ENCODE measurements at places on chromosomes 16 and 17. TPM values are rescaled to one million over a fixed set of nuclear protein-coding genes. Genes with fewer than 3 reads are reported as not detected.

TIGD7 gene
- total RNA-seq = 1.1 TPM

TMIGD1 gene
- not detected for total RNA-seq

NHLRC4 gene
- total RNA-seq = 0.12 TPM

CRYM gene
- total RNA-seq = 5.1 TPM

KAT2A gene
- total RNA-seq = 20.8 TPM

ITGB4 gene
- 134 TPM for total RNA-seq

UBALD2 gene
- 86.9 TPM for total RNA-seq

CCDC43 gene
- total RNA-seq = 19.0 TPM

ASPA gene
- 0.56 TPM for total RNA-seq

DEXI gene
- total RNA-seq = 14.5 TPM

TP53TG3D gene
- 0.48 TPM for total RNA-seq

MT1E gene
- 98.8 TPM for total RNA-seq

TEKT1 gene
- not detected for total RNA-seq

ERN2 gene
- total RNA-seq = 0.36 TPM

All from esophagus mucosa (tissue), 1 donor.